C1 segment of cervical spinal cord (tissue), 14 donors: ENCODE measurements at places on chromosomes 7 and 10.
A peak's percentile ranks its signal among the peaks of the same experiment; 100 is the strongest.

- DNase-seq, result no peak
Measured at GRCh38 chr10:76935941-76936613, 701.5 kb downstream of the KCNMA1 start.

DNA sequence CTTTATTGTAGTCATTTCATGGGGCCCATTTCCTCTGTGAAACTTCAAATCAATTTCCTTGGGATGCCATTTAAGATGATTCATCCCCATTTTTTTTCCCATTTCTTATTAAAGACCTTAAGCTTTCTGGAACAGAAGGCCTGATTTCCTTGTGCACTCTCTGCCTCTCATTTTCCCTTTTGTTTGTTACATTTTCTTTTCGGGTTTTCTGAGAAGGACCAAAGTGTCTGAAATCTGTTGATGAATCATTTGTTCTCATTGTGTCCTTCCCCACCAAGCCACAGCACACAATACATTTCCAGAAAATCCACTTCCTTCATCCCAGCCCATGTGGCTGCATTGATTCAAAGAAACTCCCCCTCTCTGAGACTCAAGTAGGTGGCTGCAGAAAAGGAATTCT is 372.4 kb downstream of the SFMBT2 start:
- DNase-seq, result no peak

GRCh38 chr7:12796397-12797127 is 109.1 kb downstream of the ARL4A start:
- no peak for DNase-seq

- no peak for DNase-seq
Measured at GRCh38 chr10:23015021-23015707, 80.2 kb upstream of the MSRB2 start.

DNA sequence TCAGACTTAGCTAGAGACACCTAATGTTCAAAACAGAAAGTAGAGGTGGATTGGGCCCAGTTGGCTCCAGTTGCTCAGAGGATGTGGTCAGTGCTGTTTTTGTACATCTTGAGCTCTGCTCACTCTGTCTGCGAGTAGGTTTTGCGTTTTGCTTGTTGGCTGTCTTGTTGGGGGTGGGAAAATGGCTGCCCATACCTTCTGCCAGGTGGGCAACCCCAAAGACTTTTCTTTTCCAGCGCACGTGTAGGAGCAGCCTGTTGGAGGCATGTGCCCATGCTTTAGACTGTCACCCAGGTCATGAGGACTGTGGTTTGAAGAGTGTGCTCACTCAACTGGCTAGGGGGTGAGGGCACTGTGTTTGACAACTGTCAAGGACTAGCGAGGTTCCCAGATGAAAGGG is 73.9 kb downstream of the KAT6B start:
- DNase-seq, result no peak

- DNase-seq, result no peak
Measured at GRCh38 chr10:122199070-122199469, 72.0 kb upstream of the BTBD16 start.

GRCh38 chr10:846126-846685 is 85.3 kb downstream of the LARP4B start:
- no peak for DNase-seq

DNA sequence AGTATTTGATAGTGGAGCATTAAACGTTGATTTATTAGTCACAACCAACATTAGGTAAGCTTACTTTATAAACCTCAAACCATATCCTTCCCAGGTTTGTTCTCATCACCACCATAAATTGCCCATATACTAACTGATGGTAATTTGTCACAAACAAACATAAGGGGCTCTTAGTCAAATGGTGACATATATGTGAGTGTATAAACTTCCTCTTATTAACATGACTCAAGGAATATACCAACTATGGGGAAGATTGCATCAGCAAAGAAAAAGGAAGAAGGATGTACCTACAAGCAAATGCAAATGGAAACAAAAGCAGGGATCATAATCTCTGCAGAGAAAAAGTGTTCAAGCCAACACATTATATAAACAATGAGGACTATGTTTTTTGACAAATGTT is 418.2 kb upstream of the AKR1E2 start:
- DNase-seq, result no peak

DNA sequence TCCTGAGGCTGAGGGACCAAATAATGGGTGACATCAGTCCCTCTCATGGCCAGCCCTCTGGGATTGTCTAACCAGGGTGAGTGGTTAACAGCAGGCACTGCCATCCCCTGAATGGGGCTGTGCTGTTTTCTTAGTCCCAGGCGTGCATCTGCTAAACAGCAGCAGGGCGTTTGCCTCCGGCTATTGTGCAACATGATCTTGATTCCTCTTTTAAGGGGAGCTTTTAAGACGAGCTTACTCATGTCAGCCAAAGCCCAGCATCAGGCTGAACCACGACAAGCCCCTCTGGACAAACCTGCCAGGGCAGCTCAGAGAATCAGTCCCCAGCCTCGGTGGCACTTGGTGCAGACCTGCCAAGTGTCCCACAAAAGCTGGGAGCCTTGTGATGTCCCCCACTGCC is 16.2 kb upstream of the IGFBP3 start:
- no peak for DNase-seq

DNA sequence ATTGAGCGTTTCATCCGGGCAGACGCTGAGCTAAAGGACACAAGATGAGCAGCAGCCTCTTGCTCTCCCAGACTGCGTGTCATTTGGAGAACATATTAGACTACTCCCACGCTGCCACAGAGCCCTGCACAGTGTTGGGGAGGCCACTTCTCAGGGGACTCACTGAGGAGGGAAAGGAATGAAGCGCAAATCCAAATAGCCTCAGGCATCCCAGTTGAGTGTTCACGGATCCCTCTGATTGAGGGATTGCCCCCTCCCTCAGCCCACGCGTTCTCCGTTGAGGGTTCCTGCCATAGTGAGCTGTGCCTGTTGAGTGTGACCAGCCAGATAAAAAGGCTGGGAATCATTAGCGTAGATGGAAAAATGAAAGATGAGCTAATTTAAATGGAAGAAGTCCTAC is 563.4 kb downstream of the ACTR3B start:
- no peak for DNase-seq

DNA sequence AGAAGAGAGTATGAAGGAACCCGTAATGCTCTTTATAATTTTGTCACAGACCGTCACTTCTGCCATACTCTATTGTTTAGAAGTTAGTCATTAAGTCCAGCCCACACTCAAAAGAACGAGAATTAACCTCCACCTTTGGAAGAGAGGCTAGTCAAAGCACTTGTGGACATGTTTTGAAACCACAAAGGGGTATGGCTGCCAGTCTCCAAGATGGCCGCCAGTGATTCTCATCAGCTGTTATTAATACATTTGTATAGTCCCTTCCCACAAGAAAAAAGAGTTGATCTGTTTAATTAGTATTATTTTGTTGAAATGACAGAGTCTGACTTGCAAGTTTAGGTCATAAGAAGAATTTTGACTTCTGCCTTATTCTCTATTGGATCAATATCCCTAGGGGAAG is 23.2 kb upstream of the VOPP1 start:
- no peak for DNase-seq

DNA sequence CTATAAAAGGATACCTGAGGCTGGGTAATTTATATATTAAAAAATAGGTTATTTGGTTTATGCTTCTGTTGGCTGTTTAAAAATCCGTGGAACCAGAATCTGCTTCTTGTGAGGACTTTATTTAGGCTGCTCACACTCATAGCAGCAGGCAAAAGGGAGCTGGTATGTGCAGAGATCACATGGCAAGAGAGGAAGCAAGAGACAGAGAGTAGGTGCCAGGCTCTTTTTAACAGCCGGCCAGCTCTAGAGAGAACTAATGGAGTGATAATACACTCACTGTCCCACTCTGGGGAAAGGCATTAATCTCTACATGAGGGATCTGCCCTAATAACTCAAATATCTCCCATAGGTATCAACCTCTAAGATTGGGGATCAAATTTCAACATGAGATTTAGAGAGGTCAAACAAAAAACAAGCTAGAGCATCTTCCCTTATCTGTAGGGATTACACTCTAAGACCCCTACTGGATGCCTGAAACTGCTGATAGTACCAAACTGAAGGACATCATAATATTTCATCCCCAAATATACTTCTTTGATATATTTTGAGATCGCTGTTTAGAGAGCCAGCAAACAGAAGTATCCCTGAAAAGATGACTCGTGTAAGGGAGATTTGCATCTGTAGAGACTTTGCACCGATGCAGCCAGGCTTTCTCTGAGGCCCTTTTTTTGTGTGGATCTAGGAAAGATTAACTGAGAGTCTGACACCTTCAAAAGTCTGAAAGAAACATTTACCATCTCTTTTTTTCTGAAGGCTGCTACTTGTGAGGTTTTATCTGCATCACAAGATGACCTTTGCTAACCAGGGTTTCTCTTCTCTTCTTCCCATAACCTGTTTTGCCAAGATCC is 717.0 kb upstream of the MBL2 start:
- DNase-seq, result no peak

DNA sequence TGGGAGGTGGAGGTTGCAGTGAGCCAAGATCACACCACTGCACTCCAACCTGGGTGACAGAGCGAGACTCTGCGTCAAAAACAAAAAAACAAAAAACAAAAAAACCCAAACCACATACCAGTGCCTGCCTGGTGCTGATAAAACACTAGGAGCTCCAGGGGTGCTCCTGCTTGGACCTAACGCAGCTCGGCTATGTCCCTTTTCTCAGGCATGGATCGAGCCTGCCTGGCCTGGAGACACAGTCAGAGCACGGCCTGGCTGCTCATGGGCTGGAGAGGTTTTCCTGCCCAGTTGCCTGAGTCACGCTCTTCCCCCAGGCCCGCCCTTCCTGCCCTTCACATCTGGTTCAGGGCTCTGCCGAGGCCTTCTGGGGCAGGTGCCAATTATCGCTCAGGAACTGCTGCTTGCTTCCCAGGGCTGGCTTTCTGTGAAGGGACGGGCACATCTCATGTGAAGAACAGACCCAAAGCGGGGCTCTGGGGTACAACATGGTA is 12.6 kb upstream of the NPFFR1 start:
- no peak for DNase-seq

- no peak for DNase-seq
Measured at GRCh38 chr10:91565226-91565625, 67.6 kb downstream of the PPP1R3C start.

DNA sequence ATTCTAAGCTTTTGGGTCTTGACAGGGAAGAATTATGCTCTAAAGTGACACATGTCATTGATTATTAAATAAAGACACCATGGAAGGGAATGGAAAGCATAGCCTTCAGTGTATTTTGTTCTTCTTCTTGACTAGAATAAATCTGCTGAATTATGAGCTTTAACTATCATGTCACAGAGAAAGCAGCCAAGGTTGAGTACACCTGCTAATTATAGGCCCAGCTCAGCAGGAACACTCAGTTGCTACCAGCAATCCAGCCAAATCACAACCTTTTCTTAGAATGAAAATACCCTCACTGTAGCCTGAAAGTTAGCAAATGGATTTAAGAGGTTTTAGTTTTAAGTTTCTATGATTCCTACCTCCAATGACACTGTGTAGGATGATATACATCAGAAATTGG is 225.3 kb upstream of the RHOBTB1 start:
- DNase-seq, result no peak

DNA sequence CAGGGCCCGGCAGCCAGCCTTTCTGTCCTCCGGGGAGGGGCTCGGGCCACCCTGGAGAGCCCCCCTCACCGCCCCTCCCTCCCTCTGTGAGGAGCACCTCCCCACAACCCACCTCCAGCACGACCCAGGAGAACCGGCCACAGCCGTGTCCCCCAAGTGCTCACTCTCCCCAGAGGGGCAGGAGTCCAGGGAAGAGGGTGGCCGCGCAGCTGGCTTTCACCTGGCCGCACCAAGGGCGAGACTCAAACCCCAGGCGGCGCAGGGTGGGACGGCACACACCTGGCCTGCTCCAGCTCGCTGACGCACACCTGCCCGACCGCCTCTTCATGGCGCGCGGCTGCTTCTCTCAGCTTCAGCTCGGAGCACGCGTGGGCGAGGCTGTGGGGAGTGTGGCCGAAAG is 73.4 kb downstream of the CFAP46 start:
- DNase-seq, result no peak

- no peak for DNase-seq
Measured at GRCh38 chr7:66627881-66628360, 760 bp upstream of the KCTD7 start.

- peak; percentile 60 for DNase-seq
Measured at GRCh38 chr7:112184455-112184854, 21.7 kb downstream of the DOCK4 start.

GRCh38 chr10:88565072-88565471 is 18.0 kb downstream of the RNLS start:
- no peak for DNase-seq

DNA sequence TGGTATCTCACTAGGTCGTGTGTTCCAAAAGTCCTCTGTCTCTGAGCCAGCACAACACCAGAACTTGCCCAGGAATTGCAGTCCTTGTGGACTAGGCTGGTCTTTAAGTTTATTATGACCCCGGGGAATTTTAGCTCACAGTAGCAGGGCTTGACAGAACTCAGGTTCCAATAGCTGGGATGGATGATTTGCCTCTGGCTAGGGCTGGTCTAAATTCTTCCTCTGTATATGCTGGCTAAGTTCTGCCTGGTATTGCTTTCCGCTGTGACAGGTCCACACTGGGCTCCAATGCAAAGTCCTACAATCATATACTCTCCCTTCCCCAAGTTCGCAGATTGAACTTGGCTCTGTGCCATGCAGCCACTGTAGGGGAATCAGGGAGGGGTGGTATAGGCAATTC is 52.5 kb downstream of the FAS start:
- DNase-seq, result no peak

GRCh38 chr10:70551466-70551865 is 51.1 kb downstream of the PRF1 start:
- DNase-seq, result no peak

- no peak for DNase-seq
Measured at GRCh38 chr10:112816033-112816430, 134.0 kb upstream of the TCF7L2 start.

DNA sequence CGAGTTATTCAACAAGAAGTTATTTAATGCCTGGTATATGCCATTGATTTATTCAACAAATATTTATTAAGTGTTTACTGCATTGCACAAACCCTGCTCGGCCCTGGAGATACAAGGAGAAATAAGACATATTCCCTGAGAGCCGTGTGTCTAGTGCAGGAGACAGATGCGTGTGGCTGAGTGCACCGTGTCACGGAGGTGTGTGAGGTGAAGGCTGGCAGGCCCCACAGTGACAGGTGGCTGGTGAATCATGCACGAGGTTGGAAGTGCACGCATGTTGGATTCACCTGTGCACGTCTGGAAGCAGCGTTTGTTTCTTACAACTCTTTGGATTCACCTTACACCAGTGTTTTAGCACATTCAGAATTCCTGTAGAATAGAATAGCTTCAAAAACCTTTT is 136.6 kb upstream of the SHH start:
- no peak for DNase-seq

DNA sequence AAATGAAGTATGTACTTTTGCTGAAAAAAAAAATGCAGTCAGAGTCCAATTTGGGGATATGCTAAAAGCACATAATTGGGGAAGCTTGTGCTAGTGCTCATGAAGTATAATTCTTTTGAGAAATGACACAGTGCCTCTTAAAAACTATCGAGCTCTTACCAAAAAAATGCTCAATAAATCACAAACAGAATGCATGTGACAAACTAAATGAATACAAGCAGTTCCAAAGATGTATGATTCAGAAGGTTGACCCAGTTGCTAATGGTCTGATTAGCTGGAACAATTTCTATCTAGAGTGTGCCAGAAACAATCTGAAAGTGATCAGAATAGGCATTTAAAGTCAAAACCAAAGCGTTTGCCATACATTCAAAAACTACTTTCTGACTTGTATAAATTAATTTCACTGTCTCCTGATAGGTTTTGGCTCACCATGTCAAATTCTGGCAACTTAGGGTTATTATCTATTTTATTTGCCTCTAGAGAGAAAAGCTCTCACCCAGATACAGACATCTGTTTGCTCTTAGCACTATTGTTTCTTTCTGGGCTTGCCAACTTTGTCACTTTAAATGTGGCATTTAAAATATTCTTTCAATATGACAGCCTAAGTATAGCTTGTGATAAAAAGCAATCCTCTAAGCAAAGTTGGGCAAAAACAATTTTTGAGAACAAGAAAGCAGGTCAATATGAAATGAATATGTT is 114.7 kb upstream of the AHR start:
- DNase-seq, result no peak
